ENCODE measurements at places on chromosomes 2 and 18. TPM values are rescaled to one million over a fixed set of nuclear protein-coding genes. Genes with fewer than 3 reads are reported as not detected.

GRCh38 chr2:128324008-128324896 lies 5.6 kb upstream of the HS6ST1 start:
- no peak for DNase-seq

DNA sequence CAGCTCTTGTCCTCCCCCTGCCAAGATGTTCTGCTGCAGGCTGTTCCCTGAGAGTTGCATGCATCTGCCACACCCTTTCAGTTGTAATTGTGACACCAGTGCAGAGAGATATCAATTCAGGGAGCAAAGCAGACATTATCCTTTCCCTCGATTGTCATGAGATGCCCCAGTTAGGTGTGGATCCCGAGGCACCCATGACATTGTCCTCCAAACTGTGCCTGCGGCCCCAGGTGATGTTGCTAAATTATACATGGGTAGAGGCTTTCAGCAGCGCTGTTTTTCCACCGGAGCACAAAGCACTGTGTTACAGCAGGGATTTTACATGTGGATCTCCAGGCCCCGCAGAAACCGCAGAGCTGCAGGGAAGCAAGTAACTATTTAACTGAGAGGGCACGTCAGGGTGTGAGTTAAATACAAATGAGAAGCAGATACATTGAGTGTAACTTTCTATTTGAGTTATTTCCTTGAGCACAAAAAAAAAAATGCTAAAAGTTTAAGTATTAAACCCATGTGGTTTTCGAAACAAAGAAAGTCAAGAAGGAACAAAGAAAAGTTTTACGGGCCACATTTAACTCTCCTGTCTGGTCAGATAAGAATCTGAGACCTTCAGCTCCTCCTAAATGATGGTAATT lies 90.3 kb upstream of the BCL2L11 start:
- DNase-seq, result no peak

The MGAT4A gene
- 21.0 TPM for total RNA-seq

- DNase-seq, result peak; percentile 33
Measured at GRCh38 chr2:176088048-176088936, 4.2 kb upstream of the HOXD13 start.

The CGREF1 gene
- 0.93 TPM for total RNA-seq

DNA sequence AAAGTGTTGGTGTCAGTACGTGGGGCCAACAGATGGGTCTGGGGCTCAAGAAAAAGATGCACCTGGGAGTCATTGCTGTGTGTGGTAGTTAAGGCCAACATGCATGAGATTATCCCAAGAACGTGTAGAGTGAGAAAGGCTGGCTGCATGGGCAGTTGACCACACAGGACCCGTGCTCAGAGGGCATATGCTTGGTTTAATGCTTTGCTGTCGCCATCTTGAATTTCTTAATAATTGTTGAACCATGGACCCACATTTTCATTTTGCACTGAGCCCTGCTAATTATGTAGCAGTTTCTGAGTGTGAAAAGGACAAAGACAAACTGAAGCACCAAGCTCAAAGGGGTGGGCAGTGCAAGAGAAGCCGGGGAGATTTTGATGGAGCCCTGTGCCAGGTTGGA lies 148.1 kb downstream of the CYP26B1 start:
- no peak for DNase-seq

The SPHKAP gene
- total RNA-seq, result under 0.01 TPM

DNA sequence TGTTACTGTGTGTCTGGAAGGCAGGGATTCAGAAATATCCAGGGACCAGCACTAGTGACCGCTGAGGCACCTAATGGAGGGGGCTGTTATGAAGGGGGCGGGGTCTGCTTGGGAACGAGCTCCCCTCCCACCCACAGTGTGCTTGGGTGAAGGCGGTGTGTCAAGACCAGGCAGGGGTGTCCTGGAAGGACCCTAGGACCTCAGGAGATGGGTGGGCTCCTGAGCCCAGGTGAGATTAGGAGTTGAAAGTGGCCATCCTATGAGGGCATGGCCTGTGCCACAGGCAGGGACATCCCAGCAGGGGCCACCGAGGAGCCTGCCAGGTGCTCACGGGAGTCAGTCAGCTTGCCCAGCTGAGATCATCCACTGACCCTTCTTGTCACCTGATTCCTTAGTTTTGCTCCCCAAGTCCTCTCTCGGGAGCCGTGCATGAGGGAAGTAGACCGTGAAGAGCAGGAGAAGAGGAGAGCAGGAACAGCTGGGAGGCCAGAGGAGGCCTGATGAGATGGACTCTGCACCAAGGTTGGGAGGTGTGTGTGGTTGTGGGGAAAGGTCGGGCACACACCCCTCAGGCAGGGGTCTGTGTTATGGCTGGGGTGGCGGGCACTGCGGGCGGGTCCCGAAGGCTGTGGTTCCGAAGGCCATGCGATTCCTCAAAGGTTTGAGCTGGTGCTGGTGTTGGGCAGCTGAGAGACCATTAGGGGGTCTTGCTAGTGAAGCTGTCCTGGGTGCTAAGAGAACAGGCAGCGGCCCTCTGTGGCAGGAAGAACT lies 180.9 kb upstream of the HS6ST1 start:
- no peak for DNase-seq

GRCh38 chr2:199144546-199144945 lies 313.2 kb downstream of the SATB2 start:
- DNase-seq, result no peak

The REEP1 gene
- total RNA-seq, result 0.36 TPM

- no peak for DNase-seq
Measured at GRCh38 chr2:10150436-10150835, 27.9 kb downstream of the RRM2 start.

The KCNJ3 gene
- total RNA-seq, result 0.74 TPM

Measured in adrenal gland (tissue), 19 donors.